ENCODE measurements at places on chromosomes 13 and 19.

DNA sequence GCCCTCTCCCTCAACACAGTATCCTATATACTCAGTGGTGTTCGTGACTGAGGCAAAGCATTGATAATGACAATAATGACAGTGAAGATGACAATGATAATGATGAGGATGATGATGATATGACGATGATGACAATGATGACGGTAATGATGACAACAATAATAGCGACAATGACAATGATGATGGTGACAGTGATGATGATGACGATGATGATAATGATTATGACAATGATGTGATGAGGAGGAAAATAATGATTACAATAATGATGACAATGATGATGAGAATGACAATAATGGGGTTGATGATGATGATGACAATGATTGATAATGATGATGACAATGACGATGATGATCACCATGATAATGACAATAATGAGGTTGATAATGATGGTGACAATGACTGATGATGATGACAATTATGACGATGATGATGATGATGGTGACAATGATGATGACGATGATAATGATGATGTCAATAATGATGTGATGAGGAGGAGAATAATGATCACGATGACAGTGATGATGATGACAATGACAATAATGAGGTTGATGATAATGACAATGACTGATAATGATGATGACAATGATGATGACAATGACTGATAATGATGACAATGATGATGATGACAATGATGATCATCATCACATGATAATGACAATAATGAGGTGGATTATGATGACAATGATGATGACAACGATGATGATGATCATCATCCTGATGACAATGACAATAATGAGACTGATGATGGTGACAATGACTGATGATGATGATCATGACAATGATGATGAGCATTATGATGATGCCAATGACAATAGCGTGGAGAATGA is 16.7 kb downstream of the ELSPBP1 start:
- DNase-seq: no peak

- no peak for DNase-seq
Observed at GRCh38 chr13:107208889-107209288, 641.0 kb upstream of the ARGLU1 start.

GRCh38 chr19:53004242-53004641 is 9.5 kb upstream of the ERVV-1 start:
- DNase-seq: no peak

- DNase-seq: peak; percentile 35
Observed at GRCh38 chr13:98998831-98999638, 21.2 kb upstream of the DOCK9 start.

- no peak for DNase-seq
Observed at GRCh38 chr13:109246001-109246400, 540.4 kb downstream of the IRS2 start.

DNA sequence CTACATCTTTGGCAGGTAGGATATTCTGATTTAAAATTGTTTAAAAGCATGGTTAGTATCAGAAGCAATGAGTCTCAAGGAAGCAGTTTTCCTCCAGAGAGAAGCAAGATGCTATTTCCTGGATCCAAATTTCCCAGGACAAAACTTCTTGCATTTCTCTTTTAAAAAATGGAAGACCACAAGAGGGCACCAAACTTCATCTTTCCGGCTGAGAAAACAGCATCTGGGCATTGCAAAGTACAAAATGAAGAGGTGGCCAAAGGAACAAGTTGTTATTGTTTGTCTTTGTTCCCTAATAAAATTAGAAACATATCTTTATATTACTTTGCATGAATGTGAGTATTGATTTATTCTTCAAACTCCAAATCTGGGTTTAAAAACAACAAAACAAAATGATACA is 60.0 kb upstream of the LRCH1 start:
- DNase-seq: peak; percentile 65

DNA sequence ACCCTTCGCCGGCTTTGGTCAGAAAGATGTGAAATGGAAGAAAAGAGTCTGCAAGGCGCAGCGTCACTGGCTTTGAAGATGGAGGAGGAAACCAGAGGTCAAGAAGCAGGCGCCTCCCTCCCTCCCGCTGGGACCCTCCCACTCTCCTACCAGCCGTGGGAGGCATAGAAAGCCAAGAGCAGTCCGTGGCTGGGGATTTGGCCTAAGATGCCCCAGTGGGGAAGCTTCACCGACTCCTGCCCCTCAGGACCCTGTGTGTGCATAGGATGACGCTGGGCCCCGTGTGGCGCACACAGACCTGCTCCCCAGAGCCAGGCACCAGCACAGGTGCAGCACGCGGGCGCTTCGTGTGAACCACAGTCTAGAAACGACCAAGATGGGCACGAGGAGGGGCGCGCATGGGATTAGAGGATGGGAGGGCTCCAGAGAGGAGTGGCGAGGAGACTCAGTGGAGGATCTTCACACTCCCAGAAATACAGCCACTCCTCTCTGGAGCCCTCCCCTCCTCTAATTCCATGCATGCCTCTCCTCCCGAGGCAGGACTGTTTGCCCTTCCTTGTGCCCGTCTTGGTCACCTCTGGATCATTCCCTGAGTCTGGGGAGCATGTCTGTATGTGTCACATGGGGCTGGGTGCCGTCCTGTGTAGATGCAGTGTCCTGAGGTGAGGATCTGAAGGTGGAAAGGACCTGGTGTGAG is 194.3 kb downstream of the TEX29 start:
- no peak for DNase-seq

- DNase-seq: peak; percentile 93
Observed at GRCh38 chr19:17944301-17944700, 11.5 kb downstream of the CCDC124 start.

DNA sequence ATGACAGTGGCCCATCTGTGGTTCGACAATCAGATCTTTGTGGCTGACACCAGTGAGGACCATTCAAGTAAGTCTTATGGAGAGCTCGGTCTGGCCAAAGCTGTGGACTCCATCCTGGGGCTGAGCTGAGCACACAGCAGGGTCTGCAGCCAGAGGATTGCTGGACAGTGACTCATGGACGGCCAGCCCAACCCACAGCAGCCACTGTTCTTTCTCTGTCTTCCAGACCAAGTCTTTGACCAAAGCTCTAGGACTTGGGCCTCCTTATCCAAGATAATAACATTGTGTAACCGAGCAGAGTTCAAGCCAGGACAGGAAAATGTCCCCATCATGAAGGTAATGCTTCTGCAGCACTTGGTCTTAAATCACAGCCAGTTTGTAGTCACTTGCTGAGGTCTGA is 12.4 kb downstream of the ATP12A start:
- DNase-seq: peak; percentile 66

- DNase-seq: no peak
Observed at GRCh38 chr13:67137044-67137735, 92.9 kb downstream of the PCDH9 start.

DNA sequence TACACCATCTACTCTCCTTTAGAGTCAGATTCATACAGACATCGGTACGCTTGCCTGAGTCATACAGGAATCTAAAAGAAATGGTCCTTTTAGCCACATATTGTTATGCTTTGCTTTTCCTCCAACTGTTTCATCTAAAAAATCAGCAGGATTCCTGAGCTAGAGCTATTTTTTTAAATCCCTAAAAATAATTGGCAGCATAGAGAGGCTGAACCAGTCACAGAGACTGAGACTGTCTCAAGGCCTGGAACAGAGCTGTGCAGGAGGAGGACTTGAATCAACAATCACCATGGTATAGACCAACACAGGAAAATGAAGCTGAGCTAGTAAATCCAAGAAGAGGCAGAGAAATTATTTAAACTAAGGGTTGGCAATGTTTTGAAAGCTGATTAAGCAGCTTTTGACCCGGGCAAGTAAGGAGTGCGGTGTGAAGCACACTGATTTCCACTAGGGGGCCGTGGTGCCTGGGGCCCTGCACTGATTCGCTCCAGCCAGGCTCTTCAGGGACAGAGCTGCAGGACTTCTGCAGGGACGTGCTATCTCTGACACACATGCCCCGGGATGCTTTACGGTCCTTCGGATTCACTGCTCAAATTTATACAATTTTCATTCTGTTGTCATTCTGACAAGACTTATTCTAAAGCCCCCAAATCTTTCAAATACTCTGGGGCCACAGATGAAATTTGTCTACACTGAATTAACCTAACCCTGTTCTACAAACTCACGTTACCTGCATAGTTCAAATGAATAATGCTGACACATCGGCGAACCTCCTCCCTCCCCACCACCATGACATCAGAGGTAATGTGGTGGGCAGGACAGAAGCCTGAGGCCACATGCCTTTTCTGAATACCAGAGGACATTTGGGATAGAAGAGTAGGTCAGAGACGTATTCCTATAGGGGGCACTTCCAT is 87.6 kb upstream of the SLC15A1 start:
- peak; percentile 81 for DNase-seq

GRCh38 chr13:88887045-88887662 is 1216.0 kb downstream of the SLITRK5 start:
- DNase-seq: no peak

DNA sequence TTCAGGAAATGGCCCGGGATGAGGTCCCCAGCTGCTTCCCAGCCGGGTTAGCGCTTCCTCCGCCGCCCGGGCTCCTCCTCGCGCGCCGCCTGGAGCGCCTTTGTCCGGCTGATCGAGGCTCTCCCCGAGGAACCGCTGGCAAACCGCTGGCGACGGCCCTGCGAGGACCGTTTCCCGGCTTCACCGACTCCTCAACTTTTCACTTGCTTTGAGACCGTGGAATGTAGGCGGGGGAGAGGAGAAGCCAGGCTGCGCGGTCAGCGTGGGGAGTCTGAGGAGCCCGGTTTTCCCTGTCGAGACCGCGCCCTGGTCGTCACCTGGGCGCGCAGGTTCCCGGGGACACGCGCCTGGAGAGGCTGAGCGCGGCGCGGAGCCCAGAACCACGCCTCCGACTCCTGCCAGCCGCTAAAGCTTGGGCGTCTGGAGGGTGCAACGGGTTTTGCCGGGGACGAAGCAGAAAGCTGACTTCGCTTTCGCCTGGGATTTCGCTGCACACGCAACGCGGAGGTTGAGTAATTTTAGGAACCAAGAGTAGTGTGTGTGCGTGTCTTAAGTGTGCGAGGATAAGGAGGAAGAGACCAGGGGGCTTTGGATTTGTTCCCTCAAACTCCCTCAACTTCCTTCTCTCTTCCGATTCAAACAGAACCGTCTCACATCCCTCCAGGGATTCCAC is 7.3 kb upstream of the DGKH start:
- peak; percentile 75 for DNase-seq

DNA sequence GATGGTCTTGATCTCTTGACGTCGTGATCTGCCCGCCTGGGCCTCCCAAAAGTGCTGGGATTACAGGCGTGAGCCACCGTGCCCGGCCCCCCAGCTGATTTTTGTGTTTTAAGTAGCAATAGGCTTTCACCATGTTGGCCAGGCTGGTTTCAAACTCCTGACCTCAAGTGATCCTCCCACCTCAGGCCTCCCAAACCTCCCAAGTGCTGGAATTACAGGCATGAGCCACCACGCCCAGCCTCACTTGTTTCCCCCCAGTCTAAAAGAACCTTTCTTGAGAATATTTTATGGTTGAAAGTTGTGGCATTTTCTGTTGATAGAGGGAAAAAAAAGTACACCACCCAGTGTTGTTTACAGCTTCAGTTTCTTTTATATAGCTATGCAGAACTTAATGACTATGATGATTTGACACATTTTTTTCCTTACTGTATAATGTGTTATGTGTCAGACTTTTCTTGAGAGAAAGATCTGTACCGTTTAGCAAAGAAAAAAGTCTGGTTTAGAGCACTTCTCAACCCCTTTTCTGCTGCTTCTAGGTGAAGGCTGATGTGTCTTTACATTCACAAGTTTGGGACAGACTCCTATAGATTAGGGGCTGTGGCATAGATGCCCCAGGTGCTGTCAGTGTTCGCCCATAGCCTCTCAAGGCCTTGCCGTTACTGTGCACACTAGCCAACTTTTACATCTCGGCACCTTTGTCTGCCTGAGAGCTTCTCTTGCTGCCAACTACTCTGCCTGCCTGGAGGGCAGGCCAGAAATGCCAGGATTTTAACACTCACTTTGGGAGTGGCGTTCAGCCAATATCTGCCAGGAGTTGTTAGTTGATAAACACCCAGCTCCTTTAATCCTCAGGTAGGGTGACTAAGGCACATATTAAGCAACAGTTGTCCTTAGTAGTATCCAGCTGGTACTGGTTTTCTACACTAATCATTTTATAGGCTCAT is 33.0 kb downstream of the KCTD4 start:
- peak; percentile 24 for DNase-seq

DNA sequence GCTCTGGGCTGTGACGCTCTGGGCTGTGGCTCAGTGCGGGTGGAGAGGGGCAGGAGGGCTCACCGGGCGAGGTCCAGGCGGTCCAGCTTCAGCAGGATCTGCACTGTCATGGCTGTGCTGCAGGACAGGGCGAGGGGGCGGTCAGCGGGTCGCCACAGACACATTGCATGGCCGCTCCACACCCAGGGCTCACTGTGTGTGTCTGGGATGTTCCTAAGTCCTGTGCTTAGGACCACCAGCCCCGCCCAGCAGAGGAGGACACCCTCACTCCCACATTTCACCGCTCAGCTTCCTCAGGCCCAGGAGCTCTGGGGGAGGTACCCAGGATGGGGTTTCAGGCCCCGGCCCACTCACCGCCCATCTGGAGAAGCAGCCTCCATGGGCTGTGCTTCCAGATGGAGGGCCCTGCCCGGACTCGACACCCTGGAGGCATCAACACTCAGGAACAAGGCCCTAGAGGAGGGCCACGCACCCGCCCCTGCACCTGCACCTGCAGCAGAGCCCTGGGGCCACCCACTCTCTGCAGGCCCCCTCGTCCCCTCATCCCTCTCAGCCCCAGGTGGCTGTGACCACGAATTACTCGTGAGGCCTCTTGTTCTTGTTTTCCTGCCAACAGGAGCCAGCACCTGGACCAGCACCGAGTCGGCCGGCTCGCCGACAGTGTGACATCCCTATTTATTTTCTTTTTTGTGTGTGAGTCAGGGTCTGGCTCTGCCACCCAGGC is 9.7 kb upstream of the CERS1 start:
- DNase-seq: no peak

GRCh38 chr19:51628153-51628939 is 1.9 kb downstream of the SIGLEC5 start:
- DNase-seq: no peak

- no peak for DNase-seq
Observed at GRCh38 chr19:34241513-34242337, 12.6 kb upstream of the GARRE1 start.

GRCh38 chr19:19338082-19338481 is 17.5 kb downstream of the MAU2 start:
- DNase-seq: peak; percentile 78

GRCh38 chr13:77457966-77458365 is 77.5 kb upstream of the SCEL start:
- no peak for DNase-seq

All from GM23248 (cell line).